ENCODE measurements at places on chromosomes 7 and 10.

GRCh38 chr7:2782565-2782964, 61.5 kb downstream of the GNA12 start:
- DNase-seq = no peak

GRCh38 chr7:116224492-116225098, 14.3 kb downstream of the TES start:
- DNase-seq = no peak

DNA sequence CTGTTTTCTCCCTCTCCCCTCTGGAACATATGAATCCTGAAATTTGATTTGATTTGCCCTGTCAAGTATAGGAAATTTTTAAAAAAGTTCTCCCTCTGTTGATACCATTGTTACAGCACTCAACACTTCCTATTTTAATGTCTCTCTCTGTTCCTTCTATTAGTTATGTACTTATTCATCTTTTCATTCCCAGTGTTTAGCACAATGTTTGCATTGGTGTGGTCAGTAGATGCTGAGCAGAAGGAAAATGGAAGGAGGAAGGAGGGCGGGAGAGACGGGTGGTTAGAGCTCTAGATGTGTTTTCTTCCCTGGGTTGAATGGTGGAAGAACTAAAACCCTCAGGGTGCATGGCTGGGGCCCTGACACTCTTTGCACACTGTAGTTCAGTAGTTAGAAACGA, 79.5 kb downstream of the WNT2 start:
- DNase-seq = no peak

GRCh38 chr7:44966731-44967538, 11.9 kb downstream of the MYO1G start:
- no peak for DNase-seq

- DNase-seq = peak; percentile 52
Observed at GRCh38 chr7:135320268-135320667, 86.6 kb downstream of the STRA8 start.

GRCh38 chr7:117238937-117239336, 83.9 kb downstream of the WNT2 start:
- DNase-seq = no peak

- DNase-seq = no peak
Observed at GRCh38 chr10:74836877-74837276, 10.5 kb downstream of the KAT6B start.

GRCh38 chr7:95435422-95435780, 573 bp upstream of the PON2 start:
- DNase-seq = no peak

DNA sequence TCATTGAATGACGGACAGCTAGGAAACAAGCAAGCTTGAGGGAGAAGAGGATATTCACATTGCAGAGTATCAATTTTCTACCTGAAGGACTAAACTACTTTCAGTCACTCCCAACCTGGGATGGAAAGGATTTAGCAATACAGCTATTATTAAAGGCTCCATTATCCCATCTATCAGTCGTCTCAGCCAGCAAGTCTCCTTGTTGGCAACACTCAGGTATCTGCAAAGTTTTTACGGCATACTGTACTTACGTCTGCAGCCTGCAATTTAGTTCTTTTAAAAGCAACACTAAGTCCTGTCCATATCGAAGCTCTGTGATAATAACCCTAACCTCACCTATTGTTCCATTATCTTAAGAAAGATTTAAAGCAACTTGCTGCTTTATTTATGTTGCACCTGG, 689.4 kb downstream of the PARD3 start:
- no peak for DNase-seq

DNA sequence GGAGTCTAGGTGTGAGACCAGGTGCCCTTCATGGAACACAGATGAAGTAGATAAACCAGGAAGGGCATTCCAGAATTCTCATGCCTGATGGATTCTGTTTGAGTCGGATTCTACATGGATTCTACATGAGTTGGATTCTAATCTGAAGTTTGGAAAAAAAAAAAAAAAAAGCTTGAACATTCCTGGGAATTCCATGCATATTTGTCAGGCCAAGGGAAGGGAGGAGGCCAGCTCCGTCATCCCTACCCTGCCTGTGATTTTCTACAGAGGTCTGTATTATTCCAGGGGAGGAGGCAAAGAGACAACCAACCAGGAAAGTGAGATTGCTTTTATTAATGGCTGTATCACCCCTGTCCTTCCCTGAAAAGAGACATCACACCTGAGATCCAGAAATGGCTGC, 27.8 kb upstream of the EBLN1 start:
- no peak for DNase-seq

DNA sequence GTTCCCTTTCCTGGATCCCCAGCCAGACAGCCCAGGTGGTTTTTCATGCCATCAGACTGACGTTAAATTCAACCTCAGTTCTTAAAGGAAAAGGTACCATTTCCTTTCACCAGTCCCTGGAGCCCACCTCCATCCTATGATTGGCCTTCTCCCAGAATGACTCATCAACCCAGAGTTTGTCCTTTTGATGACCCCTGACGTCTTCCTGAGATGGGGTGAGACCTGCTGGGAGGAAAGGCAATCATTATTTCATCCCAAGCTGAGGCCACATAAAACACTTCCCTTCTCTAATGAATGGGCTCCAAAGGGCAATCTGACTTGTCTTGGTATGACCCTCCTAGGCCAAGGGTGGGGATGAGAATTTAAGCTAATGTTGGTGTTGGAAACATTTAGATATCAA, 750.7 kb downstream of the SUGCT start:
- no peak for DNase-seq

DNA sequence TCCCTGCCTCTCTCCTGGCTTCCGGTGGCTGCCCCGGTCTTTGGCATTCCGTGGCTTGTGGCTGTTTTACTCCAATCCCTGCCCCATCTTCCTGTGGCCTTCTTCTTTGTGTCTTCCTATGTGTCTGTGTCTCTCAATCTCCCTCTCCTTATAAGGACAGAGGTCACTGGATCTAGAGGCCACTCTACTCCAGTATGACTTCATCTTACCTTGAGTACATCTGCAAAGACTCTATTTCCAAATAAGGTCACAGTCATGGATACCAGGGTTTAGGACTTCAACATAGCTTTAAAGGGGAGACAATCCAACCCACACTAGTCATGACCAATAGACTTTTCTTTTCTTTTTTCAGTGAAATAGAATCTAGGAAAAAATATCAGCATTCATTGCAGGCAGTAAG, 153.3 kb upstream of the INSYN2A start:
- no peak for DNase-seq

- no peak for DNase-seq
Observed at GRCh38 chr10:71975087-71975870, 11.1 kb downstream of the CHST3 start.

- no peak for DNase-seq
Observed at GRCh38 chr7:600149-601035, 80.7 kb upstream of the PDGFA start.

- no peak for DNase-seq
Observed at GRCh38 chr7:46123-46829, 146.1 kb upstream of the FAM20C start.

GRCh38 chr7:30028749-30029635, 780 bp downstream of the PLEKHA8 start:
- no peak for DNase-seq

DNA sequence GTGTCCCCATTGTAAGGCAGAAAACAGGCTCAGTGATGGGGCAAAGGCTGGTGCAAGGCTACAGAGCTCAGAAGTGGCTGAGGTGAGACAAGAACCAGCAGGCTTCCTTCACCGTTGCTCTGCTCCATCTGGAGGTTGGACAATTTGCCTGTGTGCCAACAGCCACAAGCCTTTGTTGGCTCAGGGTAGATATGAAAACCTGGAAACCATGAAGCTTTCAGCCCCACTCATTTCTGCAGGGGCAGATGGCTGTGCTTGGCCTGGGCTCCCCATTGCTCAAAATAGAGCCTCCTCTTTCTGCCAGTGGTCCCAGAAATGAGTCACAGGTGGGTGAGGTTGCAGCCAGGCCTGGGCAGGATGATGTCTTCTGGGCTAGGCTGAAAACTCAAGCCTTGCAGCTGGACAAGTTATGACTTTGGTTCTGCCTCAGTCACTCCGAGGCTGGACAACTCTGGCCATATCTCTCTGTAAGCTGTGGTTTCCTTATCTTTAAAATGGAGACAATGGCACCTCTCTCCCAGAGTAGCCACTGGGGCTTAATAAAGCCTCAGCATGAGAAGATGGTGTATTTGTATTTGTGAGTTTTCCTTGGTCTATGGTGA, 12.2 kb upstream of the ZNF273 start:
- DNase-seq = peak; percentile 60

DNA sequence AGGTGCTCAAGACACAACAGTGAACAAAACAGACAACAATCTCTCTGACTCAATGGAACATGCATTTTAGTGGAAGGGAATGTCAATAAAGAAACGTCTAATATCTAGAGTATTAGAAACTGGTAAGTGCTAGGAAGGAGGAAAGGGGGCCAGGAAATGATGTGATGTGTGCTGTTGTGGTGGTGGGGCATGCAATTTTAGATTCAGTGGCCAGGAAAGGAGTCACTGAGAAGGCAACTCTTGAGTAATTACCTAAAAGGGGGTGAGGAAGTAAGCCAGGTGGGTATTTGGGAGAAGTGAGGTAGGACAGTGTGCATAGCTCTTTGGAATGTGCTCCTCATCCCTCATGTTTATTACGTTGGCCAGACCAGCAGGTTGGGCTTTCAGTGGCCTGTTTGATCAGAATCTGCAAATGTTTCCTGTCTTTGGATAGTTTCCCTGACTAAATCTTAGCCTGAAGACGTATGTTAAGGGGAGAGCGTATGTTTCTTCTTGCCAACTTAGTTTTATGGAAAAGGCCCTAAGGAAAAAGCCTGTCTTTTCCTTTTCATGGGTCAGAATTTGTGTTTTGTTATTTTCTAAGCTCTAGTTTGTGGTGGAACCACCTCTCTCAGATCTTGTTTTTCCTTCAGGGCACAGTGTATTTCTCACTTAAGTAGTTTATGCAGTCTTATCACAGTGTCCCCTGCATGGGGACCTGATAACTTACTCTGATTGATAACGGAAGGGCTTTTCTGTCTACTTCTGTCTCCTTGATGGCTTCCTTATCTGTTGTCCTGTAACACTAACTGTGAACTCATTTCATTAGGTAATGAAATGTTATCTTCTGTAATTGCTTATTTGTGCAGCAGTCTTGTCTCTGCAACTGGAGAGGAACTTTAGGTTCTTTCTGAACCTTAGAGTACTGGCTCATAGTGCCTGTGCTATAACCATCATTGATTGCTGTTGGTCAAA, 203.7 kb downstream of the AUTS2 start:
- no peak for DNase-seq

- DNase-seq = no peak
Observed at GRCh38 chr7:151173386-151174245, 6.1 kb upstream of the GBX1 start.

- DNase-seq = peak; percentile 65
Observed at GRCh38 chr10:50561266-50561665, 62.5 kb downstream of the SGMS1 start.

DNA sequence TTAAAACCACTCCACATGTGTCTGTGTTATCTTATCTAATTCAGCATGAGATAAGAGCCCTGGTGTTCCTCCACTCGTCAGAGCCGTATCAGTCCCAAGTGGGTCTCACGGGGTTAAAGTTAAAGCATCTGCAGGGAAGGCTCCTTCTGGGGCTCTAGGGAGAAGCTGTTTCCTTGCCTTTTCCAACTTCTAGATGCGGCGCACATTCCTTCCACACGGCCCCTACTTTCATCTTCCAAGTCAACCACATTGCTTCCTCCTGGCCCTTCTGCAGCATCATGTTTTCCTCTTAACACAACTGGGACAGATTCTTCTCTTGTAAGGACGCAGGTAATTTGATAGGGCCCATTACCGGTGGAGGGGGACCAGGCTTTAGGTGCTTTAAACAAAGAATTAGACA, 620.1 kb upstream of the DPP6 start:
- no peak for DNase-seq

- no peak for DNase-seq
Observed at GRCh38 chr10:29542723-29543122, 92.0 kb downstream of the SVIL start.

- peak; percentile 97 for DNase-seq
Observed at GRCh38 chr7:70432567-70433001, 699.4 kb upstream of the GALNT17 start.

DNA sequence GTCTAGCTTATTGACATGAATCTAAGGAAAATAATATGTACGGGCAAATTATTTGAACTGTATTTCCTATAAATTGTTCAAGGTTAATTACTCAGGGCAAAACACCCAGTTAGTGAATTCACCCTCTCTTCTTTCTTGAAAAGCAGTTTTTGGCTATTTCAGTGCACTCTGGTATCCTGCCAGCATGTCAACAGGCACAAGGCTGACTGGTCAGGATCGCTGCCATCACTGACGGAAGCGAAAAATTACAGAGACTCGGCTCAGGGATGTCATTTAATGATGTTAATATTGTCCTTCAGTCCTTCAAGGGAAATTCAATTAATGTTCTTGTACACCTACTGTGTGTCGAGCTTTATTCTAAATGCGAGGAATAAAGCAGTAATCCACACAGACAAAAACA, 28.3 kb upstream of the OLAH start:
- no peak for DNase-seq

- no peak for DNase-seq
Observed at GRCh38 chr7:115789901-115790300, 240.7 kb downstream of the TFEC start.

DNA sequence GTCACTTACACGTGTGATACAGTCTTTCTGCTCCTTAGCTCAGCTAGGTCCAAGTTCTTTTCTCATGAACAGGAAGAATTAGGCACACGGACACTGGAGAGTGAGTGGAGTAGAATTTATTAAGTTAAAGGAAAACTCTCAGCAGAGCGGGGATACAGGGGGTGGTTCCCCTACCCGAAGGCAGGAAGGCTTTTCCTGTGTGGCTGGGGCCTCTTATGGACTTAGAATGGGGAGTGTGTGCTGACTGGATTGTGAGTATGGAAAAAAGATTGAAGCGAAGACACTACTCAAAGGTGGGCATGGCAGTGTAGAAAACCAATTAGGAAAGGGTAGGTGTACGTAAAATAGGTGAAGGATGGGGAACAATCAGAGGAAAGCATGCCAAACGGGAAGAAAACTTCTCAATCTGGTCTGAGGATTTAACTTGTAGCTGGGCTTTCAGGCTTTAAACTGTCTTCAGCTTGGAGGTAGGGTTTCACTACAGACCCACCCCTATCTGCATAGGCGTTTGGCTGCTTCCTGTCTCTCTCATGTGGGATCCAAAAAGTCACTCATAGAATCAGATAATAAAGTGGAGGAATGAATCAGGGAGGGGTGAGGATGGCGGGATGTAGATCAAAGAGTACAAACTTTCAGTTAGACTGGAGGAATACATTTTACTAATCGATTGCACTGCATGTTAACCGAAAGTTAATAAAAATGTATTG, 104.2 kb downstream of the ANKRD7 start:
- no peak for DNase-seq

DNA sequence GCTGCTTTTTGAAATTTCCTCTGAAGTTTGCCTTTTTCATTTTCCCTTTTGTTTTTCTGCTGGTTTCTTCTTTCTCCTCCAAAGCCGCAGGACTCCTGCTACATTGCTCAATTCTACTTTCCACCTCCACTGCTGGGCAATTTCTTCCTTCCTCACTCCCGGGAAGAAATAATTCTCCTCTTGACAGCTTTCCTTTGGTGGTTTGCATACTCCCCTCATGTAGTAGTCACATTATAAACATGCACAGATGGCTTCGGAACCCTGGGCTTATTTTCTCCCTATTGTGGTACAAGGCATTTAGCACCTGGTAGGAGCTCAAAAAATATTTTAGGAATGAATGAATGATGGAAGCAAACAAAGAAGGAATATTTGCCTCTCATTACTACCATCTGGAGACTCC, 977.2 kb downstream of the LRMDA start:
- no peak for DNase-seq

Data from NCI-H446 treated with DMSO at 0.1 percent for 48 hours (cell line).